Stimulated activated CD4-positive, alpha-beta T cell treated with anti-CD3 and anti-CD28 coated beads, Interleukin-15, amount 100 ng/mL, for 1 hour (primary cell): ENCODE measurements at places on chromosomes 1 and 21.

- no peak for DNase-seq
Observed at GRCh38 chr1:203273869-203274602, 31.3 kb upstream of the BTG2 start.

DNA sequence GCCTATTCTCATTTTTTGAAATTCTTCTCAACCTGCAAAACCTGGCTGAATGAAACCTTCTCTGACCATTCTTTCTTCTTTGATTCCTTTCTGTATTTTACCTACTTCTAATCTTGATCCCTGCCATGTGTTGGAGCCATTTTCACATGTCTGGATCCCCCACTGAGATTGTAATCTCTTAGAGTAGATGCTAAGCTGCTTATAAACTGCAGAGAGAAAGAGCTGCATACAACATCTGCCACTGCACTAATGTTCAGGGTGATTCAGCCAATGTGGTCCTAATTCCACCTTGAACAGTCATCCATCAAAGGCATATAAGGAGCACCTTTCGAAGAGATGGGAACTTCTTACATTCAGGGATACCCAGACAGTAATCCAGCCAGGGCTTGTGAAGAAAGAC is 16.2 kb upstream of the DAB1 start:
- no peak for DNase-seq

DNA sequence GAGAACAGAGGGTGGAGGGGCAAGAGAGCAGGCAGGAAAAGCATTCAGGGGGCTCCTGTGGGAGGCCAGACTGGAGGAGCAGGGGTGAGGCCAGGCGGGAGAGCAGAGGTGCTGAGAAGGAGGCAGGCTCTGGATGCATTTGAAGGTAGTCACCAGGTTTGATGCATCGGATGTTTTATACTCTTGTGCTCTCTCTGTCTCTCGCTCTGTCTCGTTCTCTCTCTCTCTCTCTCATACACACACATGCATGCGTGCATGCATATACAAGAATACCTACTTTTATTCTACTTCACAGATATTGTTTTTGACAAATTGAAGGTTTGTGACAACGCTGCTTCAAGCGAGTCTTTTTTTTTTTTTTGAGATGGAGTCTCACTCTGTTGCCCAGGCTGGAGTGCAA is 15.0 kb upstream of the ITPKB start:
- DNase-seq: no peak

- no peak for DNase-seq
Observed at GRCh38 chr1:71033136-71033535, 14.5 kb downstream of the PTGER3 start.

DNA sequence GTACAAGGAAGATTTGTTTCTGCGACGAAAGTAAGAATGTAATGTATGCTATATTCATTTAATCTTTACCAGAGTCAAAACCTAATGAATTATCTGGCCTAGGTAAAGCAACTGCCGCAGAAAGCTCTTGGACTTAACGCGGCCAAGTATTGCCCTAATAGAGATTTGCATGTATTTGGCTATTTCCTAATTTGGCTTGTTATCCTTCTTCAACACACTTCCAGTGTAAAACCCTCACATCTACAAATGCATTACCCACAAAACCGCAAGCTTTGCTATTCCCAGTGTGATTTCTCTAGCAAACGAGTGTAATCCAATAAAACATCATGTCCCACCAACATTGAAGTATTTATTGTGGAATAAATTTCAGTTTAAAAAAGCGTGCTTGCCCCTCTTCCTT is 123.8 kb upstream of the LMO4 start:
- DNase-seq: no peak

- DNase-seq: no peak
Observed at GRCh38 chr1:218852527-218852926, 321.2 kb upstream of the LYPLAL1 start.

- DNase-seq: no peak
Observed at GRCh38 chr1:21626921-21627339, 42.2 kb downstream of the RAP1GAP start.

DNA sequence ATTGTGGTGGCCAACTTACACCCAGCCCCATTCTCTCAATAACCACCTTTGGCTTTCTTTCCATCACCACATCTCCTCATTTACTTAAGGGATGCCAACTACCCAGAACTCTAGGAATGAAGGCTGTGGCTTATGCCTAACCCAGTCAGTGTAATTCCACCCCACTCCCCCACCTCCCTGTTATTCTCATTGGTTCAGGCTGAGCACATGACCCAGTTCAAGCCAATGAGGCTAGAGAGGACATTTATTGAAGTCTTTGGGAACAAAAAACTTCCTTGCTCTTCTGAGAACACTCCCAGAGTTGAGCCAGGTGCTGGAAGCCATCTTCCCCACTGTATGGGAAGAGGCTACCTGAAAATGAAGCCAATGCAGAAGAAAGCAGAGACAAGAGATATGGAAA is 22.8 kb upstream of the CD2 start:
- no peak for DNase-seq

DNA sequence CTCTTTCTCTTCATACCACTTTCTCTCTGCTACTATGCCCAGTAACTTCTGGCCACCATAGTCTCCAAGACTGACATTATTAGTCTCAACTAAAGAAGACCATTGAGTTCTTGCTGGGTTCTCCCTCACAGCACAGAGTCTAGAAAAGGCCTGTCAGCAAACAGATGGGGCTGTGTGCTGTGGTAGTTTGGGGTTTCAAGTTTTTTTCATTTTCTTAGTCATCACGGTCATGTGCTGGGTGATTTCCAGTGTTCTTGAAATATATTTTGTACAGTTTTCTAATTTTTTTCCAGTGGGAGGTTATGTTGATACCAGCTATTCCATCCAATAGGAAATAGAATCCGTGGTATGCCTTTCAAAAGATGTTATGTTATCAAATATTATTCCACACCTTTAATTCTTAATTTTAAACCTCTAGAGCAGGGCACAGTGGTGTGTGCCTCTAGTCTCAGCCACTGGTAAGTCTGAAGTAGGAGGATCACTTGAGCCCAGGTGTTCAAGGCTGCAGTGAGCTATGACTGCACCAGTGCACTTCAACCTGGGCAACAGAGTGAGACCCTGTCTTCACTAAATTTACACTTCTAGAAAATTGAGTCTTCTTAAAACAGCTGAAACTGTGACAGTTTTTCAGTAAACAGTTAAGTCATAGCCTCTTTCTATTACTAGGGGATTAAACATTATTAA is 8.3 kb downstream of the CFHR2 start:
- no peak for DNase-seq

DNA sequence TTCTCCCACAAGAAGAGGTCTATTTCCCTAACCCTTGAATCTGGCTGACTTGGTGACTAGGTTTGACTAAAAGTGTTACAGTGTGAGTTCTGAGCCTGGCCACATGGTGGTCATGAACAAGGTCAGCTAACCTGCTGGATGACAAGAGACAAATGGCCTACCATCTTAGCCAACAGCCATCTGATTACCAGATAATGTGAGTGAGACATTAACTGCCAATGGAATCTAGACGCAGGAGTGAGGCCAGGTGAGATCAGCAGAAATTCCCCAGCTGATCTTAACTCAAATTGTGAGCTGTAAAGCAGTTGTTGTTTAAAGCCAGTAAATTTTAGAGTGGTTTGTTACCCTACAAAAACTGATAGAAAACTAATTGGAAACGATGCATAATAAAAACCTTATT is 320.0 kb downstream of the BRINP2 start:
- DNase-seq: no peak

- DNase-seq: no peak
Observed at GRCh38 chr1:239387304-239388158, 1.2 kb downstream of the CHRM3 start.

DNA sequence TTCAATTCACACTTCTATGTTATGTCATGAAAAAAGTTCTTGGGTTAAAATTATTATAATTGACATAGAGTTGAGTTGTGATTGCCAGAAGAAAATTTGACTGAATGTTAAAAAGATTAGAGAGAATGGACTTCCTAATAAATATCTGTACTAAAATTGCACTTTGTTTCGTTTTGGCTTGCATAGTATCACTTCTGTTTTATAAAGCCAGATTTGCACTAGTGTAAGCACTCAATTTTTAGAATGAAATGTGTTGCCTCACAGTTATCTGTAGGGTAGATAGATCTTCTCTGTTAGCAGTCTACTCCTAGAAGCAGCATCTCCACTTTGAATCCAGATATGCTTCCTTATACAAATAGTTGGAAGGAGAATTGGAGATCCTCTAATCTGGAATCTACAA is 95.2 kb upstream of the MPC2 start:
- no peak for DNase-seq

GRCh38 chr1:89022167-89022959 is at the start of gene GBP3:
GBP3 (minus strand) TSS chr1:89022866; CDS start chr1:89020721, 2,145 bp downstream.
- DNase-seq: no peak

DNA sequence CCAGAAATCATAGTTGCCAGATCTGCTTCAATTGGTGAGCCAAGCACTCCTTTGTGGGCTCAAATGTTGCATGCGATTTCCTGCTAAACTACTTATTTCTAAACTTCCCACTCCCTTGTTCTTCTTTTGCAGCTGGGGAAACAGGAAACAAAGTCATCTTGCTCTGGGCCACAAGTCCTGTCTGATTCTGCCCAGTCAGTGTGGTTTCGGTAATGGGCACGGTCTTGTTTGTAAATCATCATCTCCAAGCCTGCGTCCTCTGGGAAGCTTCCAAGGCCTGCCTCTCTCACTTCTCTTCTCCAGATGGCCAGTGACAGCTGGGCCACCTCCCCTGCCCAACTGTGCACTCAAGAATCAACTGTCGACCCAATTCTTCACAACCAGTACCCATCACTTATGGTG is 4.4 kb downstream of the S100A8 start:
- no peak for DNase-seq

DNA sequence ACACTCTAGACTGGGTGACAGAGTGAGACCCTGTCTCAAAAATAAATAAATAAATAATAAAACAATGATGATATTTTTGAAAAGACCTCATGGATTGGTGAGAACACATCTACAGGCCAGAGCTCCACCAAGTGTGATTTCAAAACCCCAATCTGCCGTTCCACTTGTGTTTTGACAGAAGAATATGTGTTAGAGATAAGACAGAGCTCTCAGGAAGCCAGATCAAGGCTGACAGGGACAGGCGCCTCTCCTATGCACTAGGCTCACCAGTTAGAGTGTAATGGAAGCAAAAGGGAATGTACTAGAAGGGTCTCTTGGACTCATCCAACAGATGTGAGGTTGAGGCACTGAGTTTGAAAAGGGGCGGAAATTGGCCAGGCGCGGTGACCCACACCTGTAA is 110.7 kb upstream of the ERRFI1 start:
- no peak for DNase-seq

DNA sequence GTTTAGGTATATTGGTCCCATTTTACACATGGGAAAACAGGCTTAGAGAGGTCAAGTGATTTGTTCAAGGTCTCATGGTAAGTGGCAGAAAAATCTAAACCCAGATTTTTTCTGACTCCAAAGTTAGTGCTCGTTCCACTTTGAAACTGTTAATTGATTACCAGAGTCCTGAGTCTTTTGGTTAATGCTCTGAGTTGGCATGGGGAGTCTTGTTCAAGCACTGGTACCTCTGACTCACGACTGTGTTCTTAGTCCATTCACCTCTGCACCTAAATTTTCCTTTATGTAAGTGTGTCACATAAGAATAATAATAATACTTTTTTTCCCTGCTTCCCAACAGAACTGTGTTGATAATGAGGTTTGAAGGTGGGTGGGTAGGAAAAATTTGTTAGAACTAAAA is 59.3 kb downstream of the VANGL2 start:
- no peak for DNase-seq

DNA sequence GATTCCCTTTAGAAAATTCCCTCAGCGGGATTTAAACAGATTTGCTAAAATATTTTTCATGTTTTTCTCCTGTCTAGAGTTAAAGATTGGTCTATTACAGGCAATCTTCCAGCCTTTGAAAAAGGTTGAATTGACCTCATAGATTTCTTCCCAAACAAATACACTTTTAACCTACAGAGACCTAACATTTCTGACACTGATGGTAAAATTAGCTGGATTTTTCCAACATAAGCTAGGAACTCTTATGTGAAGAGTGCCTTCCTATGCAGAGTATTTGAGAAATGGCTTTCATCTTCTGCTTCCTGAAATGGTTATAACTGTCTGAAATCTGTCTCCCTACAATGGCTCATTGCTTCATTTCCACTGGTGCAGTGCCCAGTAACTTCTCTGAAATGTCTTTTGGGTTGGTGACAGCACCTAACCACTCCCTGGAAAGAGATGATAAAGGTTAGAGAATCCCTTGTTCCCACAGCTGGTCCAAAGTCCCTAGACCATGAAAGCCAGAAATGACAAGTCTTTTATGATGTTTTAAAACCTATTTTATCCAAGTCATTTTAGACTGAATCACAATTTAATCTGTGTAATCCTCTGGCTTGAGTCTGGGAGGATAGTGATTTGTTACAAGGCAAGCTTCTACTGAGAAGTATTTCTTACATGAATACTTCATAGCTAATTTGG is 269.4 kb downstream of the BACH1 start:
- no peak for DNase-seq

DNA sequence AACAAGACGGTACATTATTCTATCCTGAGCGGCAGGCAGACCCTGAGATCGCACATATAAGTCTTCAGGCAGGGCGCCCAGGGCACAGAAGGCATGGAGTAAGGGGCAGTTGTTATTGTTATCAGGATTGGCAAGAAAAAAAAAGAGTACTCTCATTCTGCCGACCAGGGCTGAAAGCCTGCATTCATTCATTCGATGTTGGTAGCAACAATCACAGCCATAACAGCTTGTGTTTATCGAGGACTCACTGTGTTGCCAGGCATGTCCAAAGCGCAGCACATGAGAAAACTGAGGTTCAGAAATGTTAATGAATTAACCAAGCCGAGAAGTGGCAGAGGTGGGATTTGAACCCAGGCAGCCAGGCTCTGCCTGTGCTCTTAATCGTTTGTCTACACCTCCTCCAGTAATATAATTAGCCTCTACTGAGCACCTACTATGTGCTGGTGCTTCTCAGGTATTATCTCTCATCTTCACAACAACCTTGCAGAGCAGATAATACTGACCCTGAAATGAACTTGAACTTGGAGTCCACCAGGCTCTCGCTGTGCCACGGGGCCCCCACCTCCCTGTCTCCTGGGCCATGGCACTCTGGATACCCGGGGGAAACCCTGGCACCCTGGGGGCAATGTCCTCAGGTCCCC is 56.2 kb downstream of the TAS1R2 start:
- no peak for DNase-seq

GRCh38 chr1:28010969-28011368 is 51.2 kb downstream of the XKR8 start:
- no peak for DNase-seq
